ENCODE measurements at places on chromosomes 2 and 18. TPM values are rescaled to one million over a fixed set of nuclear protein-coding genes. Genes with fewer than 3 reads are reported as not detected.
A peak's percentile ranks its signal among the peaks of the same experiment; 100 is the strongest.

DNA sequence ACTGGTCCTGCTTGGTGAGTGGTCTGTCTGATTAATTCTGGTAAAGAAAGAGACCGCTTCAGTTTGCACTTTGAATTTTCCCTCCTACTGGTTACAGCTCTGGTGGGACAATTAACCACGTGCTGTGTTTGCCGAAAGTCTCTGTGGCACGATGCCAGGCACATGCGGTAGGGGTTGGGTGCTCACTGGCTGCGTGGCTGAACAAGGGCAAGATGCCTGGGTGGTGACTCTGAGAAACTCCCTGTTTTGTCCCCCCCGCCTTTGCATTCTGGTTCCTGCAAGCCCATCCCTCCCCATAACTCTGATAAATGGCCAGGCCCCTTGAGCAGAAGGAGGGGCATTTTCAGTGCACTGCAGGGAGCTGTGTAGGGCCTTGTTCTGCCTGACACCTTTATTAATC is 206.1 kb downstream of the TFCP2L1 start:
- H3K4me1 ChIP-seq: peaks cover 7% of the 10 kb centered on the region
- H3K4me3 ChIP-seq: no peak overlapping the region
- no peaks in the 10 kb centered on the region for H3K36me3 ChIP-seq
- H3K27ac ChIP-seq: no peak overlapping the region

DNA sequence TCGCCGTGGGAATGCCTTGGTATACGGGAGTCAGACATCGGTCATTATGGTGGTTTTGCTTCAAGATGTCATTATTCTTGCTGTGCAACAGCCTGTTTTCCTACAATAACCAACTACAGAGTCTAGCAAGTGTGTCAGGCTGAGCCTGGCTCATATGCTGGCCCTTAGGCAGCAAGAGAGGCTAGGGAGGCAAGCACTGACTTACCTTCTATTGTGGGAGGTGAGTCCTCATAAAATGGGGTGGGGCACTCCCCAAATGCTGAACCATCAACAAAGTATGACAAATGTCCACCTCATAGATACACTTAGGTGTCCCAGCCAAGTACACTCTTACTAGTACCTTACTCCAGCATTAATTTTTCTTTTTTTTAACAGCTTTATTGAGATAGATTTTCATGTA is 77.0 kb upstream of the ATL2 start:
- no peak overlapping the region for H3K4me3 ChIP-seq
- no peak for DNase-seq
- H3K27me3 ChIP-seq: peaks cover 18% of the 10 kb centered on the region
- H3K36me3 ChIP-seq: no peaks in the 10 kb centered on the region
- H3K27ac ChIP-seq: no peak overlapping the region
- H3K4me1 ChIP-seq: no peaks in the 10 kb centered on the region

The GCG gene
- total RNA-seq: not detected

DNA sequence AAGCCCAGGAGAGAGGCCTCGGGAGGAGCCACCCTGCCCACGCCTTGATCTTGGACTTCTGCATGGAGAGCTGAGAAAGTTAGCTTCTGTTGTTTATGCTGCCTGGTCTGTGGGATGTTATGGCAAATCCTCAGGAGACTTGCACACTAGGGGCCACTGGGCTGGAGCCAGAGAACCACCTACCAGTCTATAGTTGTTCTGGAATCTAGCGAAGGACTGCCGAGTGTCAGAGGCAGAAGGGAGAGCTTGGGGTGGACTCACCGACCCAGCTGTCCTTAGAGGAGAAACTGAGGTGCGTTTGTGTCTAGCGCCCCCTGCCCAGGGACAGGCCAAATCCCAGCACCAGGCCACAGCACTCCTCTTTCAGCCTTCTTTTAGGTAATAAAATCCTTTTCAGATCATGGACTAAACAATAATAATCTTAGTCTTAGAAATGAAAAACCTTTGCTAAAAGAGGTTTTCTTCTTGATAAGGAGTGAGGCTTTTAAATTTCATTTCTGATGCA is 398.7 kb upstream of the SALL3 start:
- H3K36me3 ChIP-seq: no peaks in the 10 kb centered on the region
- DNase-seq: no peak
- H3K4me1 ChIP-seq: no peaks in the 10 kb centered on the region
- H3K27me3 ChIP-seq: no peaks in the 10 kb centered on the region

The SLC35G4 gene
- total RNA-seq: not detected

GRCh38 chr2:107303964-107304363 is 418.0 kb upstream of the ST6GAL2 start:
- no peak overlapping the region for H3K4me3 ChIP-seq
- no peaks in the 10 kb centered on the region for H3K27me3 ChIP-seq
- no peak for DNase-seq
- H3K36me3 ChIP-seq: no peaks in the 10 kb centered on the region

GRCh38 chr2:3024401-3024935 is 353.1 kb downstream of the EIPR1 start:
- no peaks in the 10 kb centered on the region for H3K36me3 ChIP-seq
- H3K4me1 ChIP-seq: no peaks in the 10 kb centered on the region
- DNase-seq: no peak
- H3K27ac ChIP-seq: no peak overlapping the region
- peaks cover 16% of the 10 kb centered on the region for H3K27me3 ChIP-seq

The HRH4 gene
- total RNA-seq: 0.16 TPM

- no peak overlapping the region for H3K27ac ChIP-seq
- H3K4me1 ChIP-seq: peaks cover 34% of the 10 kb centered on the region
- DNase-seq: no peak
- peaks cover 12% of the 10 kb centered on the region for H3K27me3 ChIP-seq
- no peaks in the 10 kb centered on the region for H3K36me3 ChIP-seq
Measured at GRCh38 chr2:236944561-236944960, 141.1 kb upstream of the COPS8 start.

GRCh38 chr2:122145856-122146255 is 390.4 kb downstream of the TSN start:
- no peak for DNase-seq
- no peaks in the 10 kb centered on the region for H3K4me1 ChIP-seq
- no peaks in the 10 kb centered on the region for H3K27me3 ChIP-seq
- H3K36me3 ChIP-seq: no peaks in the 10 kb centered on the region

The CD8B gene
- 79.3 TPM for total RNA-seq

- peaks cover 9% of the 10 kb centered on the region for H3K4me1 ChIP-seq
- H3K27me3 ChIP-seq: no peaks in the 10 kb centered on the region
- no peak overlapping the region for H3K4me3 ChIP-seq
Measured at GRCh38 chr2:72778410-72778809, 47.4 kb downstream of the EXOC6B start.

DNA sequence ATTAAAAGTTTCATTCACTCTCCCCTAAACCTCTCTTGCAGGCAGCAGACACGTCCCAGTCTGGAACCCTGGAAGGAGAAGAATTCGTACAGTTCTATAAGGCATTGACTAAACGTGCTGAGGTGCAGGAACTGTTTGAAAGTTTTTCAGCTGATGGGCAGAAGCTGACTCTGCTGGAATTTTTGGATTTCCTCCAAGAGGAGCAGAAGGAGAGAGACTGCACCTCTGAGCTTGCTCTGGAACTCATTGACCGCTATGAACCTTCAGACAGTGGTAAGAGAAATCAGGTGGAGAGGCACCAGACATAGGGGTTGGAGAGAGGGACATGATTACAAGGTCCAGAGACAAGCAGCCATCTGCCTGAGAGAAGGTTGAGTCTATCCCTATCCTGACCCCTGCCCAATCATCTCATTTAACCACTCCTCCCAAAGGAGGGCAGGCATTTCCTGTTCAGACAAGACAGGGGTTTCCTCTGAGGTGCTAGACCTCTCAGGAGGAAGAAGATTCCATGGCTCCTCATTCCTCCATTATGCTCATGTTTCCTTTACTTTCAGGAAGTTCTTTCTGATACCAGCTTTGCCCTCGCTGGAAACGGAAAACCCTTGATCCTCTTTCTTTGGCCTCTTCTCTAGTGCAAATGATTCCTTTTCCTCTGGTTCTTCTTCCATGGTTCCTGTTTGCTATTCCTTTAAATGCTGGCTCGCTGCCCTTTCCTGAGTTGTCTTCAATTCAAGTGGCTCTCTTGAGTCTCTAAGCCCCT is 15.1 kb downstream of the PLCD4 start:
- no peak overlapping the region for H3K4me3 ChIP-seq
- no peak overlapping the region for H3K27ac ChIP-seq
- peaks cover under 1% of the 10 kb centered on the region for H3K4me1 ChIP-seq
- DNase-seq: no peak

DNA sequence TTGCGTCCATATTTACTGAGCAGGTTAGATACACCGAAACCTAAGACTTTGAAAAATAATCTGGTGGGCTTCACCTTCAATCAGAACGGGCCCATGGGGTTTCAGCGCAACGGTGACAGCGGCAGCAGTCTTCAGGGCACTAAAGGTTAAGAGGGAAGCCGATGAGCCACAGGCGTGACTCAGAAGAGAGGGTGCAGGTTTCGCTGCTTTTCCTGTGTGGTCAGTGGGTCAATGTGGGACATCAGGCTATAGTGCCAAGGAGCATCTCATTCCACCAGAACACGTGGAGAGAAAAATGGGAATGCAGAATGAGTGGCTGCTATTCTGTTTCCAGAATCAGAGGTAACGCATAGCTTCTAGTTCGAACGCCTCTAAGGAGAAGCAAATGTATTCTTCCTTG is 8.9 kb downstream of the PTGR3 start:
- no peak for DNase-seq
- peak overlapping the region; percentile 60 for H3K27ac ChIP-seq
- peaks cover under 1% of the 10 kb centered on the region for H3K27me3 ChIP-seq

The CD8B2 gene
- total RNA-seq: 1.1 TPM

DNA sequence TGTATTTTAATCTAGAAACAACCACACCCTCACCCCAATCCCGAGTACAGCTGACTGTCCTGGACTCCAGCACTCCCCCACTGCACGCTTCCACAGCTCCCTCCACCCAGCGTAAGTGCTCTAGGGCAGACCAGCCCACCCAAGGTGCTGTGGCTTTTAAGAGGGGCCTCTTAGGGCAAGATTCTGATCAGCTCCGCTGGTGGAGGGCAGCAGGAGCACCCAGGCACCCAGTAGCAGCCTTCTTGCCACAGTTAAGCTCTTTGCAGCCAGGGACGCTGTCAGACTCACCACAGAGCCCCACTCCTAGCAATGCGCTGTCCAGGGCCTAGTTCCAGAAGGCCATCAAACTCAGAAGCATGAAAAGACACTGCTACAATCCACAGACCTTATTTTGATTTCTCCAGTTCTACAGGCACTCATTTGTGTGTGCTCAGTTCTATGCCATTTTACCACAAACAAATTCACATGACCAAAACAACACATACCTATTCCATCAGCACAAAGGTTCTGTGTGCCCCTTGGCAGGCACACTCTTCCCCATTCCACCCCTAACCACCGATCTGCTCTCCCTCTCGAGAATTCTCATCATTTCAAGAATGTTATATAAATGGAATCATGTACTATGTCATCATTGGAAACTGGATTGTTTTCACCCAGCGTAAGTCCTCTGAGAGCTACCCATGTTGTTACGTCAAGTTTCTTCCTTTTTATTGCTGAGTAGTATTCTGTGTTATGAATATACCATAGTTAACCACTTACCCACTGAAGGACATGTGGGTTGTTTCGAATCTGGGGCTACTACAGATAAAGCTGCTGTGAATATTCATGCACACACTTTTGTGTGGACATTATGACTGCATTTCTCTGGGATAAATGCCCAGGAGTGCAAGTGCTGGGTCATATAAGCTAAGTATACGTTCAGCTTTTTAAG is 40.4 kb downstream of the PTPN2 start:
- H3K27me3 ChIP-seq: no peaks in the 10 kb centered on the region
- peaks cover 13% of the 10 kb centered on the region for H3K36me3 ChIP-seq
- peak overlapping the region; percentile 61 for H3K4me3 ChIP-seq
- no peak for DNase-seq
- peak overlapping the region; percentile 88 for H3K27ac ChIP-seq

DNA sequence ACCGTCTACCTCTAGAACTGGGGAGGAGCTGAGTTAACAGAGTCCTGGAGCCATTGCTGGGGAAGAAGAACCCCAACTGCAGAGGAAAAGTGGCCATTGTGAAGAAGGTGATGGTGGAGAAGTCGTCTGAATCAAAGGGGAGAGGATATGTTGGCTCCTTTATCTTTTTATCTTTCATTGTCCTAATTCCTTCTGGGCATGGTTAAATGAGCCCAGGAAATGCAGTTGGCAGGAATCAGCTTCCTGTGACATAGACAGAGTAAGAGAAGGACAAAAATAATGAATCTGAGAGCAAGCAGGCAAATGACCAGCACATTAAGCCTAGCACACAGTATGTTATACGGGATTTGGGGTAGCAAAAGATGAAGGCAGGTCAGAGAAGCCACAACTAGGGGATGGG is 16.0 kb upstream of the ACTR3 start:
- H3K27ac ChIP-seq: peak overlapping the region; percentile 55
- peaks cover 48% of the 10 kb centered on the region for H3K4me1 ChIP-seq
- no peaks in the 10 kb centered on the region for H3K27me3 ChIP-seq
- H3K4me3 ChIP-seq: no peak overlapping the region
- DNase-seq: no peak
- H3K36me3 ChIP-seq: peaks cover 5% of the 10 kb centered on the region

DNA sequence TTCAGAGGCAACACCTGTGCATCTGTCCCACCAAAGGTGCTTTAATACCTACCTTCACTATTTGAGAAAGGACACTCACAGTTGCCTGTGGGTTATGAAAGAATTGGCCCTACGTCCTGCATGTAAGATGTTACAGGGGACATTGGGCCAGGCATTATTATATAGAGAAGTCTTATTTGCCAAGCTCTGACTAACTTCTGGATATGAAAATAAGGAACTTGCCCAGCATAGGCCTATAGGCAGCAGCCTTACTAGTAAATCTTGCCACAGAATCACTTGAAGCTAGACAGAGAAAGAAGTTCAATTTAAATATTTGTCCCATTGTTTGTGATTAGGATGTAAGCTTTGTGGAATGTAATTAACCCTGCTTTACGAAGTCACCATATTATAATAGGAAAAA is 41.7 kb downstream of the NLRC4 start:
- H3K27ac ChIP-seq: no peak overlapping the region
- no peaks in the 10 kb centered on the region for H3K27me3 ChIP-seq
- peaks cover 2% of the 10 kb centered on the region for H3K36me3 ChIP-seq
- DNase-seq: no peak
- H3K4me1 ChIP-seq: no peaks in the 10 kb centered on the region

The PARD3B gene
- total RNA-seq: 0.96 TPM

DNA sequence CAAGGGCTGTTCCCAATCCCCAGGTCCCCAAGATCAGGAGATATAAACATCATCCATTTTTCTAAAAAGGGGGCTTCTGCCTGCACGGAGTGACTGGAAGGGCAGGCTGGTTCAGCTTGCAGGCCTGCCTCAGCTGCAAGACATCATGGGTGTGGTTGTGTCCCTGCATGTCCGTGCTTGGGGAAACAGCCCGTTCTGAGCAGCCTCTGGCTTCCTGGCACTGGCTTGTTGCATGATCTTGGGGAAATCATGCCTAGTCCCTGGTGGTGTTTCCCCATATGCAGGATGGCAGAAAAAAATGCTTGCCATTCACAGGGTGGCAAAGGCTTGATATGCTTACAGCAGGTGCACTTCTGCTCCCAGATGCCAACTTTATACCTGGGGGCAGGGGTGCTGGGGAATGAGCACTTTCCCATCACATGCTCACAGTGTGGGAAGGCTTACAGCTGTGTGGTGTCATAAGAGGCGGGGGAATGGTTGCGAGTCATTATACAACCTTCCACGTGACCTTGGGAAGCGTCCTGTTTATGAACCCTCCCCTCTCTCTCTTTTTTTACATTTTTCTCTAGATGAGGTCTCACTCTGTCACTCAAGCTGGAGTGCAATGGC is 7.2 kb downstream of the PCARE start:
- DNase-seq: no peak
- H3K27me3 ChIP-seq: no peaks in the 10 kb centered on the region
- H3K4me3 ChIP-seq: no peak overlapping the region
- H3K27ac ChIP-seq: no peak overlapping the region
- no peaks in the 10 kb centered on the region for H3K4me1 ChIP-seq

The RAX gene
- total RNA-seq: not detected
